ENCODE measurements at places on chromosomes 3 and 15.

DNA sequence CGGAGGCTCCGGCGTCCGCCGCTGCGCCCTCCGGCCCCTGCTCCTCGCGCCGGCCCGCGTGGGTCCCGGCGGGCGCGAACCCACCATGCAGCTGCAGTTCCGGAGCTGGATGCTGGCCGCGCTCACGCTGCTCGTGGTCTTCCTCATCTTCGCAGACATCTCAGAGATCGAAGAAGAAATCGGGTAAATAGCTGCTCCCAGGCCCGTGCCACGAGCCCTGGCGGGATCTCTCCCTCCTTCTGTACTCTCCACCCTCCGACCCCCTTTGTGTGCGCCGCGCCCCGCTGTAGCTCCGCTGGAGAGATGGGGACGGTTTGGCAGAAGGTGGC lies 263 bp downstream of the ST8SIA2 start:
- no peak for DNase-seq

- peak; percentile 86 for DNase-seq
These were observed 11.1 kb downstream of the SIAH2 start for GRCh38 chr3:150751781-150752263.

- no peak for DNase-seq
These were observed 186.7 kb downstream of the NLGN1 start for GRCh38 chr3:173584093-173584837.

GRCh38 chr3:33911525-33912322 lies 113.3 kb downstream of the PDCD6IP start:
- DNase-seq, result no peak

- DNase-seq, result no peak
These were observed 500.4 kb upstream of the CDIN1 start for GRCh38 chr15:36079021-36079420.

GRCh38 chr15:89326316-89326715 lies 8.3 kb downstream of the POLG start:
- DNase-seq, result no peak

DNA sequence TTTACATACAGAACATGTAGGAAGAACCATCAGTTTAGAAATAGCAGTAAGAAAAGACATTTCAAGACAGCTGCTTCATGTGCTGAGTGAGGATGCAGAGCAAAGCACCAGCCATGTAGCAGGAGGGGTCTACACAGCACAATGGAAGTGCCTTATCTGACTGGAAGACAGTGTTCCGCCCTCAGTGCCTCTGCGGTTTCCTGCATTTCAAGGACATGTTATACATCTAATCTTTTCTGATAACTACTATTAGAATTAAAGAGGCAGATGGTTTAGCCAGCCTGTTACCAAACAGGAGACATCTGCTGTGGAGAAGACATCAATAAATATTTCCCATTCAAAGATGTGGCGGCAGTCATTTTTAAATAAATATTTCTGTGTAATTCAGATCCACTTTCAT lies 10.6 kb downstream of the LSG1 start:
- no peak for DNase-seq

DNA sequence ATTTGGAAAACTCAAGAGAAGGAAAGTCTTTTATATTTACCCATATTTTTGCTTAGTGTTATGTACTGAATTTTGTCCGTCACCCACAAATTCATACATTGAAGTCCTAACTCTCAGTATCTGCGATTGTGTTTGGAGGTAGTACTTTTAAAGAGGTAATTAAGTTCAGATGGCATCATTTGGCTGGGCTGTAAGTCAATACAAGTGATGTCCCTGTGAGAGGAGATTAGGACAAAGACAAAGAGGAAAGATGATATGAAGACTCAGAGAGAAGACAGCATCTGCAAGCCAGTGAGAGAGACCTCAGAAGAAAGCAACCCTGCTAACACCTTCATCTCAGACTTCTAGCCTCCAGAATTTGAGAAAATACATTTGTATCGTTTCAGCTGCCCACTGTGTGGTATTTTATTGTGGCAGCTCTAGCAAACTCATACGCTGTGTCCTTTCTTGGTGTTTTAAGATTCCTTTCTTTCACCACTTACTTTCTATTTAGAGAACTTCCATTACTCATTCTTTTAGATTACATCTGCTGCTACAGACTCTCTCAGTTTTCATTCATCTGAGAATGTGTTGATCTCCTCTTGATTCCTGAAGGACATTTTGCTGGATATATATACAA lies 17.0 kb downstream of the LRCH3 start:
- no peak for DNase-seq

GRCh38 chr3:125151442-125151817 lies 61.1 kb downstream of the SLC12A8 start:
- DNase-seq, result no peak

GRCh38 chr15:45136378-45136764 lies 6.6 kb downstream of the DUOX1 start:
- no peak for DNase-seq

- no peak for DNase-seq
These were observed 10.6 kb upstream of the TFG start for GRCh38 chr3:100698736-100699135.

- no peak for DNase-seq
These were observed 29.1 kb upstream of the ST6GAL1 start for GRCh38 chr3:186901135-186901734.

- DNase-seq, result peak; percentile 16
These were observed 1072.7 kb downstream of the OTOL1 start for GRCh38 chr3:162569314-162569713.

DNA sequence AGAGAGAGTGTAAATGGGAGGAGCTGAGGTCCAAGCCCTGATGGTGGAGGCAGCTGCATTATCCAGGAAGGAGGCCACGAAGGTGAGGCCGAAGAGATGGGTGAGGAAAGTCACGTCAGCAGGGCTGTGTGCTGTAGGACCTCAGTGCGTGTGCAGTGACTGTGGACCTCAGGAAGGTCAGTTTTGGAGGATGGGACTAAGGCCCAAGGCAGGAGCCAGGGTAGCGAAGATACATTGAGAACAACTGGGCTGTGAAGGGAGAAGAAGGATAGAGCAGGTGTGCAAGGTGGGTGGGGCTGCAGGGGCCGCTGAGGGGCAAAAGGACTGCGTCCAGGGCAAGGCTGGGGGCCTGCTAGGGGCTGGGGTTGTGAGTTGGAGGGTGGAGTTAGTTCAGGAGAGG lies 4.9 kb downstream of the KLHL40 start:
- no peak for DNase-seq

GRCh38 chr3:50470658-50471057 lies 32.8 kb downstream of the CACNA2D2 start:
- no peak for DNase-seq

GRCh38 chr15:62881056-62881455 lies 161.5 kb upstream of the TPM1 start:
- no peak for DNase-seq

DNA sequence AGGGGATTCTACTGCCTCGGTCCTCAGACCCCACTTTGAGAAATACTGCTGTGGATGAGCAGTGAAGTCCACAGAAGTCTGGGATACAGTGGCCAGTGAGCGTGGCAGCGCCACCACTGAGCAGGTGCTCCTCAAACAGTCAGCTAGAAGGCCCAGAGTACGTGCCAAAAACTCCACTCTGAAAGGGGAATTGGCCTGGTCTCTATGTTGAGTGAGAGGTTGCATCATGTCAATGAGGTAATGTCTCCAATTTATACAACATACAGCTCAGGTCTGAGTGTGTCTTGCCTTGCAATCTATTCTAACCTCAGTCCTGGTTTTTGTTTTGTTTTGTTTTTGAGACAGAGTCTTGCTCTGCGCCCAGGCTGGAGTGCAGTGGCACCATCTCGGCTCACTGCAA lies 53.3 kb upstream of the ETV5 start:
- no peak for DNase-seq

GRCh38 chr15:55230953-55231352 lies 34.2 kb upstream of the RSL24D1 start:
- DNase-seq, result no peak

- DNase-seq, result no peak
These were observed 69.5 kb downstream of the HERC1 start for GRCh38 chr15:63764124-63764803.

- DNase-seq, result no peak
These were observed 248.7 kb downstream of the ZIC4 start for GRCh38 chr3:147157631-147158030.

DNA sequence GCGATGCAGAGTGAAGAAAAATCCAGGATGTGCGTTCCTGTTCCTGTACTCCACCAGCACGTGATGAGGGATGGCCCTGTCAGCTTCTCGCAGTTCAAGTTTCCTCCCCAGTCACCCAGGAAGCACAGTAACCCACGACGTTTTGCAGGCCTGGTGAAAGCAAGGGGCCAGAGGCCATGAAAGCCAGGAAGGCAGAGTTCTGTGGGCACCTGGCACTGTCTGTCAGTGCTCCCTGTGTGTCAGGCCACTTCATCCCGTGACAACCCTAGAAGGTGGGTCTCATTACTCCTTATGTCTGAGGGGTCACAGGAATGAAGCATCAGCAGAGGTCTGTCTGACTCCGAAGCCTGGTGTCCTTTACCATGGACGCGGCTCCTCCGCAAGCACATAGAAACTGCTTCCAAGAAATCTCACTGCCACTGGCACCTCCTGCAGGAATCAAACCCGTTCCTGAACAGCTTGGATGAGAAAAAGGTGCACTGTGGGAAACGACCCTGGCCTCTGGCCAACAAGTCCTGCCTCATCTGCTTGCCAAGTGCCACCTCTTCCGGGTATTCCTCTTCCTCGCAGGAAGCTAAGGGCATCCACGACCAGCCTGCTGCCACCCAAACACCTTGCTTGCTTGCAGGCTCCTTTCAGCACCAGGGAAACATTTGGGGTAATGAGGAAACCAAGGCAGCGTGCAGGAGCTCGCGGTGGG lies 14.6 kb downstream of the RAB43 start:
- peak; percentile 36 for DNase-seq

DNA sequence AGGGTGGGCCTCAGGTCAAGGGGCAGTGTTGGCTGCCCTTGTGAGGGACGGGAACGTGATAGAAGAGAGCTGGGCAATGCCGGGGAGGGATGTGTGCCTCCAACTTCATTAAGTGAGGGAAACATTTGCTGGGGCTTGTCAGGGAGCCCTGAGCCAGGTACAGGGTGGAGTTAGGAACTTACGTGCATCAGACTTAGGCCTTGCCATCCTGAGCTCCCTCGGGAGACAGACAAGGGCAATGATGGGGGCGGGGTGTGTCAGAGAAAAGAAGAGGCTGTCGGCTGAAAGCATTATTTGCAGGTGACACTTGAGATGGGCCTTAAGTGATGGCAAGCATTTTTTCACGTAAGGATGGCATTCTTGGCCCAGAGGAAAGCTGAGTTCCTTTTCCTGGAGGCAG lies 1.6 kb downstream of the FAM131A start:
- peak; percentile 48 for DNase-seq

GRCh38 chr3:17013571-17013970 lies 128.8 kb downstream of the PLCL2 start:
- no peak for DNase-seq

DNA sequence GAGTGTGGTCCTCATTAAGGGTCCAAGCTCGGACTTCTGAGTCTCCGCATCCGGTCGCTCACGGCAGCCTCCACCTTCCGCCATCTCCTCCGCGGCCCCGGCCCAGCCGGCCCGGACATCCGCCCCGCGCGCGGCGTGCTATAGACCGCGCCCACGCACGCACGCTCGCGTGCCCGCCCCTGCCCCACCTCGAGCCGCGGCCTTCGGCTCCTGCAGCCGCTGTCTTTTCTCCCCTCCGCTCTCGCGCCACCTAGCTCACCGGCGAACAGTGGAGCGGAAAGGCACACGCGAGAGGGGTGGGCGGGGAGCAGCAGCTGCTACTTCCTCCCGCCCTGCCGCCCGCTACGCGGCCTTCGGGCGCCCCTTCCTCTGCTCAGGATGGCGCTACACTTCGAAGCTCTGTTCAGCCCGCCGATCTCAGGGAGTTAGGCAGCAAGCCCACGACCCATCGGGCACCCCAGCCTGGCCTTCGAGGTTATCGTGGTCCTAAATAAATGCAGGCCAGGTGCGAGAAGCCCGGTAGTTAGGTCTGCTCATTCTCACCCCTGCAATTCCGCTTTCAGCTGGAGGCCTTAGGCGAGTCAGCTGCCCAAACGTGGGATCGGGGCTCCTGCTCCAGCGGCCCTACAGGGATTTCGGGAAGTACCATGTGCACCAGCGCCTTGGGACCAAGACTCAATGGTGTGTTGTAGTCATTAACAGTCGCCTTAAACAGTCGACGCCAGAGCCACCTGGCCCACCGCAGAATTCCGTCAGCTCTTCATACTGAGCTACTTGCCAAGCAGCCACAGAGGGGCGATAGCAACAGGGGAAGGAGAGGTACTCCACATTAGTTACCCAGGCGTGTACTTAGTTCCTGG lies at the start of gene USP4:
Gene USP4, minus strand, starts transcription at position 113 of the 860 bp plus-strand sequence. Its CDS starts 29 bp downstream, at position 84.
- DNase-seq, result peak; percentile 75

- no peak for DNase-seq
These were observed 29.8 kb downstream of the FBXL22 start for GRCh38 chr15:63626955-63627354.

- DNase-seq, result no peak
These were observed 39.6 kb downstream of the TRIM69 start for GRCh38 chr15:44775953-44776352.

GRCh38 chr3:170323331-170323730 lies 34.2 kb upstream of the SKIL start:
- DNase-seq, result no peak

- DNase-seq, result no peak
These were observed 1.1 kb upstream of the RNU6-1 start for GRCh38 chr15:67840749-67841512.

- no peak for DNase-seq
These were observed 1.6 kb downstream of the FRMD4B start for GRCh38 chr3:69384326-69384725.

DNA sequence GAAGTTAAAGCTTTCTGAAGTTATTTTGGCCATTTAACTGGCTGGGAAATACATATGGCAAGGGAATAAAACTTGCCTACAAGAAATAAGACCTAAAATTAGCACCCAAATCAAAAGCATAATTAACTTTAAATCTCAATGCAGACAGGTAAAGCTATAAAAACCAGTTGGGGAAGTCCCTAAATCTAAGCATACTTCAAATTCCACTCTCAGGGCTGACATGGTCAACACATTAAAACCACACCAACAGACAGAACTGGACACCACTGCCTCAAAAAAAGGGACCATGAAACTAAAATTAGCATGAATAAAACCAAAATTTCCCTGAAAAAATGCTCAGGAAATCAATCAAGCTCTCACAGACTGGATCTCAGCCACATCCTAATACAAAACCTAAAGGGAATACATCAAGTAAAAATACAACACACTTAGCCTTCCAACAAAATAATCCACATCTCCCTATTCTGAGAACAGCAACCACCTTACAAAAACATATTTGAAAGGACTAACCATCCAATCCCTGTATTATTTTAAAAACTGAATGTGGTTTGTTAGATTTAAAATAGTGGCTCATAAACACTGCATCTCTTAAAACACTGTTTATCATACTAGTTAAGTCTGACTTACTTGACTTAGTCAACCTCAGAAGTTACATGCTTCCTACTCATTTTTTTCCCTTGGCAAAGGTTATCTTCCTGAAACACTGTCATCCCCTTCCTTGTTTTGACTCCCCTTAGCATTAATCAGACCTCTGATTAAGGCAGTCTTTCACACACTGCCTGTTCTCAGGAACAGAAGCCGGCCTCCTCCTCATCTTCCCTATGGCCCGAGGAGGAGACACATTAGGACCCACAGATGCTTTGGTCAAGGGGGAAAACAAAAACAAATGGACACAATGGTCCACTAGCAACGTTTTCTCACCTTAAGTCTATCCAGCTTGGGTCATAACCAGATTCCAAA lies 8.3 kb downstream of the TRA2B start:
- no peak for DNase-seq

- DNase-seq, result no peak
These were observed 40.1 kb downstream of the OXNAD1 start for GRCh38 chr3:16305111-16305541.
